ENCODE measurements at places on chromosomes 5 and 9. TPM values are rescaled to one million over a fixed set of nuclear protein-coding genes. Genes with fewer than 3 reads are reported as not detected.

NR2F1-AS1 gene
- total RNA-seq: 5.4 TPM

DCAF10 gene
- 20.3 TPM for total RNA-seq

CBY3 gene
- total RNA-seq: not detected

RECK gene
- total RNA-seq: 50.8 TPM

DNAJA1 gene
- 66.0 TPM for total RNA-seq

SH3TC2 gene
- total RNA-seq: 4.4 TPM

NTMT1 gene
- total RNA-seq: 13.0 TPM

DNA sequence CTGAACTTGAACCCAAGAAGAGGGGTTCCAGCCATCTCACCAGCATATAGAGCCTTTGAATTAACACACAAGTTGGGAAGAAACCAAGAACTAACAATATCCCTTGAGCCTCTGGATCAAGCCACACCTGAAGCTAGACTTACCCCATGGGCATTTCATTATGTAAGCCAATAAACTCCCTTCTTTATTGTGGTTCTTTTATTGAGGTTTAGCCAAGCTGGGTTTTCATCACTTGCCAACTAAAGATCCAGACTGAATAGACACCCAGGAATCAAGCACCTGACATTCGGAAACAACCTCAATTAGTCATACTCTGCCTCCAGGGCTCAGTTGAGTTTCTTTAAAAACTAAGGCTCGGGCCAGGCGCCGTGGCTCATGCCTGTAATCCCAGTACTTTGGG is 226.7 kb downstream of the AGTPBP1 start:
- DNase-seq: no peak

GRCh38 chr5:683551-684481 is 9.3 kb downstream of the TPPP start:
- no peak for DNase-seq

- no peak for DNase-seq
Observed at GRCh38 chr9:115923903-115924668, 229.5 kb upstream of the PAPPA start.

- DNase-seq: no peak
Observed at GRCh38 chr5:125093776-125094175, 347.3 kb upstream of the ZNF608 start.

DNA sequence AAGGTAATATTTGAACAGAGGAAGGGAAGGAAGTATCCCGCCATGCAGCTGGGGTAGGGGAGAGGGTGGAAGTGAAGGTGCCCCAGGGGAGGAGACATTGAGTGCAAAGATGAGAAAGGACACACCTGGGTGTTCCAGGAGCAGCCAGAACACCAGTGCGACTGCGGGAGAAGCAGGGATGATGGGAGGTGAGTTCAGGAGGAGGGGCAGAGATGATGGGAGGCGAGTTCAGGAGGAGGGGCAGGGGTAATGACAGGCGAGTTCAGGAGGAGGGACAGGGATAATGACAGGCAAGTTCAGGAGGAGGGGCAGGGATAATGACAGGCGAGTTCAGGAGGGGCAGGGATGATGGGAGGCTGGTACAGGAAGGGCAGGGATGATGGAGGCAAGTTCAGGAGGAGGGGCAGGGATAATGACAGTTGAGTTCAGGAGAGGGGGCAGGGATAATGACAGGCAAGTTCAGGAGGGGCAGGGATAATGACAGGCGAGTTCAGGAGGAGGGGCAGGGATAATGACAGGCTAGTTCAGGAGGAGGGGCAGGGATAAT is 17.2 kb upstream of the SPOCK1 start:
- no peak for DNase-seq

GRCh38 chr5:98770209-98770910 is 3.1 kb upstream of the RGMB start:
- peak; percentile 74 for DNase-seq

GRCh38 chr5:141411575-141411974 is 1.2 kb upstream of the PCDHGA10 start:
- DNase-seq: no peak

DNA sequence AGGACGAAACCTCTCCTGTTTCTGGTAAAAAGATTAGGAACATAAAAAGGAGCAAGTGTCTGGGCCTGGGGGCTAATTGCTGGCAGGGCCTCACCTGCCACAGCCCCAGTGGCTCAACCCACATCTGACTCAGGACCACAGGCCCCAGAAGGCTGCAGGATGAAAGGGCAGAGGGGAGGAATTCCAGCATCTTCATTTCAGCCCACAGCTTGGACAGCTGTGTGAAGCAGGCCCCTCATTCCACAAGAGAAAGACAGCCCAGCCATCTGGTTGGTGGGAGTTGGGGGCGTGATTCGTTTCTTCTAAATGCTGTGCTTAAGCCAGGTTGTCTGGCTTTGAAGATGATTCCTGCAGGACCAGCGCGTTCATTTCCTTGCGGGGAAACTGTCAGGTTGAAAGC is 29.1 kb downstream of the NKX2-5 start:
- DNase-seq: no peak

- no peak for DNase-seq
Observed at GRCh38 chr5:101580591-101580990, 677.5 kb upstream of the ST8SIA4 start.

DNA sequence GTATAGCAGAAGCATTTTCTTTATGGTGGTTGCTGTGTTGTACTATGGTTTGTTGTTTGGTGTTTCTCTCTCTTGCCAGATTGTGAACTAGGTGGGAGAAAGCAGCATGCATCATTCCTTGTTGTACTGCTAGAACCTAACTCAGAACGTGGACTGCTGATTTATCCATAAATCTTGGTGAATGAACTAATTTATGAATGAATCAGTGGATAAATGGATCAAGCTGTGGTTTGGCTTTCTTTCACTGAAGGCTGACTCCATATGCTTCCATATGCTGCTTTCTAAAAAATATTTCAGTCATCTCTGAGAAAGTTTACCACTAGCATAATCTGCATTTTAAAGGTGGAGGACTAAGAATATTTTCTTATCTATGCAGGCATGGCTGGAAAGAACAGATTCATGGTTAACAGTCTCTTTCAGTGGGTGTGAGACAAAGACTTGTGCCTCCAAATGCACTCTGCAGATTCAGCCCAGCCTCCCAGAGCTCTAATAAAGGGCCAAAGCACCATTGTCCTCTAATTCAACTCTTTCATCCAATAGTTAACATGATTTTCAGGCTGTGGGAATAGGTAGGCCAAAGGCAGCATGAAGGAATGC is 237.7 kb downstream of the SH3GL2 start:
- DNase-seq: peak; percentile 51

DNA sequence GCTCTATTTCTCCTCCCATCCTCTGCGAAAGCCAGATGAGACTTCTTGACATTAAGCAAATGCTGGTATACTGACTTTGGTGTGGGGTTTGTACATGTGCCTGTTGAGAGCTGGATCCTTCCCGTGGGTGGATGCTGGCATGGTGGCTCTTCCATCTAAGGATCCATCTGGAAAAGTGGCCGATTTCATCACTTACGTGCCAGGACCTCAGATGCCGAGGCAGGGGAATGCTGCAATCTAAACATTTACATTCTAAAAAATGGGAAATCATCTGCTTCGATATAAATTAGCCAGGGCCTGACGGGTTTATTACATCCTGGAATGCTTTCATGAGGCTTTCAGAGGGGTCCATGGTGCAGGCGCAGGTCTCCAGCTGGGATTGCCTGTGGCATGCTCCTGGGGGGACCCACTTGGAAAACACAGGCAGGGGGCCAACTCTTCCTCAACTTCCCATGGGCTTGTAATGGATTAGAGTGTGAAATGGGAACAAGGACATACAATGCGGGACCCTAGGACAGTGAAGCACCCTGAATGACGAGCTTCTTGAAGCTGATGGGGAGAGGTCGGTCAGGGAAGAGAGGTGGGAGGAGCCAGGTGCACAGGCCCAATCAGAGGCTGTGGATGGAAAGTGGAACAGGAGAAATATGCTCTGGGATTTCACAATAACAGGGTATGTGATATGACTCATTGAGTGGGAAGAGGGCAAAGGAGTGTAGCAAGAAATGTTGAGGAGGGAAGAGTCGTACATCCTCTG is 105.5 kb upstream of the PITX1 start:
- peak; percentile 51 for DNase-seq

DNA sequence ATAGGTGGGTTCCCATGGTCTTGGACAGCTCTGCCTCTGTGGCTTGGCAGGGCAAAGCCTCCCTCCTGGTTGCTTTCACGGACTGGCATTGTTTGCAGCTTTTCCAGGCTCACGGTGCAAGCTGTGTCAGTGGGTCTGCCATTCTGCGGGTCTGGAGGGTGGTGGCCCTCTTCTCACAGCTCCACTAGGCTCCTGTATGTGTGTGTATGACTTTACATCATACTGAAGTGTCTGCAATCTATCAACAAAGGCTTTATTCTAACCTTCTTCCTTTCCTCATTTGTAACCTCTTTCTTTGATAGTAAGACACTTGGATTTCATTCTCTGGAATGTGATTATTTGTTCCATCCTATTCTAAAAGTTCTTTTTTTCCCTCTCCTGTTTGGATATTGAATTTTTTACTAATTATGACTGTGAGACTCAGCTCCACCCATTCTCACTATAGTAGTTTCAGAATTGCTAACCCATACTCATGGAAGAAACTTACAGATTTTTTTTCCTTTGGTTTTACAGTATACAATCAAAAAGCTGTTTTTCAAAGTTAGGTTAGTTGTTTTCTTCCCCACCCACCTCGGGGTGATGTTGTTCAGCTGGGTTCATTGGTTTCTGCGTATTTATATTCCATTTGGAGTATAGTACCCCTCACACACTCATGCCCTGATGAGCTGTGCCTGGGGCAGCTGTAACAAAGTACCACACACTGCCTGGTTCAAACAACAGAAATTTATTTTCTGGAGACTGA is 144.6 kb upstream of the OTULINL start:
- DNase-seq: no peak

- DNase-seq: peak; percentile 25
Observed at GRCh38 chr9:89497978-89498851, at the start of gene SEMA4D. Gene SEMA4D (minus strand): TSS chr9:89498113. CDS start chr9:89405456, 92,657 bp downstream.

DNA sequence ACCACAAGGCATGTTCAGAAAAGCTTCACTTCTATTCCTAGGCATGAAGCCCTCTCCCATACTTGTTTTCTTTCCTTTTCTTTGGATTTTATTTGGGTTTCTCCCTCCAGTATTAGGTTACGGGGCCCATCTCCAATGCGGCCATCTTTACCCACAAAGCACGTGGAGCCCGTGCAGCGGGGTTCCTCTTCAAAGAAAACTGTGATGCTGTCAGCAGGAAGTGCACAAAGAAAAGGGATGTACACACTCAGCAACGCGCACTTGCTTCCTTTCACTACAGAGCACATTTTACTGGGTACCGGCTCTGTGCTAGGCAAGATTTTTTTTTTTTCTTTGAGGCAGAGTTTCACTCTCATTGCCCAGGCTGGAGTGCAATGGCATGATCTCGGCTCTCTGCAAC is 106.6 kb downstream of the COL23A1 start:
- DNase-seq: no peak

- no peak for DNase-seq
Observed at GRCh38 chr5:17239953-17240352, 22.5 kb downstream of the BASP1 start.

GRCh38 chr5:131488463-131488862 is 146.6 kb downstream of the RAPGEF6 start:
- no peak for DNase-seq

DNA sequence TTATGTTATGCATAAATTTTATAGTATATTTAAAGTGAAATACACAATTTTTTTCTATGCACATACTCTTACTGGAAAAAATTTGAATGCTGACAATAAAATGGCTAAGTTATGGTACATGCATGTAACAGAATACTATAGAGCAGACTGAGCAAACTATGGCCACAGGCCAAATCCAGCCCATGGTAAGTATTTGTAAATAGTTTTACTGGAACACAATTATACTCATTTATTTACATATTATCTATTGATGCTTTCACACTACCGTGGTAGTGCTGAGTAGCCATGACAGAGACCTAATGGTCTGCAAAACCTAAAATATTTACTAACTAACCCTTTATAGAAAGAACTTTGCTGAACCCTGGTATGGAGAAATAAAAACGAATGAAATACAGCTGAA is 45.7 kb downstream of the TEX10 start:
- no peak for DNase-seq

All from skin of body (tissue), 3 donors.